ENCODE measurements at places on chromosomes 5 and 9. TPM values are rescaled to one million over a fixed set of nuclear protein-coding genes. Genes with fewer than 3 reads are reported as not detected.

GRCh38 chr5:106730912-106731311, 939.8 kb downstream of the EFNA5 start:
- no peak overlapping the region for H3K4me3 ChIP-seq
- no peak overlapping the region for H3K27ac ChIP-seq
- H3K36me3 ChIP-seq, result no peaks in the 10 kb centered on the region

DNA sequence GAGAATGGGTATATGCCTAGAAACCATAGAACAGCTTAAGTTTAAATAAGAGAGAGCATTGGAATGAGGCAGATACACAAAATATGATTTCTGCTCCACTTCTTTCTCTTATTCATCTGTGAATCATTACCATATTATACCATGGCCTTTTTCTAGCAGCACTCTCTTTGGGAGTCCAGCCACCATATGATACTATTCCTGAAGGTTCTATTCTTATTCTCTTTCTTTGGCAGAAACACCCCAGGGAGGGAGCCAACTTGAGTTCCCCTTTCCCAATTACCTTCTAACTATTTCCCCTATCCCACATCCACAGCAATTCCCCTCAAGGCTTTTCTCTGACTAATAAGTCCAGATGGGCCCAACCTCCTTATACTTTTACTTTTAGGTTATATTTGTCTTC, 55.9 kb downstream of the NDUFAF2 start:
- H3K27ac ChIP-seq, result no peak overlapping the region
- peaks cover 3% of the 10 kb centered on the region for H3K4me1 ChIP-seq
- no peak overlapping the region for H3K4me3 ChIP-seq

- no peaks in the 10 kb centered on the region for H3K4me1 ChIP-seq
- no peaks in the 10 kb centered on the region for H3K27me3 ChIP-seq
These were observed 2292.6 kb upstream of the C9orf72 start for GRCh38 chr9:29865764-29866313.

- no peak for DNase-seq
- peaks cover 50% of the 10 kb centered on the region for H3K36me3 ChIP-seq
- peak overlapping the region; percentile 78 for H3K4me3 ChIP-seq
- H3K27ac ChIP-seq, result peak overlapping the region; percentile 76
- peaks cover 23% of the 10 kb centered on the region for H3K4me1 ChIP-seq
These were observed 8.9 kb downstream of the HAVCR1 start for GRCh38 chr5:157050050-157050449.

GRCh38 chr5:154138701-154139100, 51.8 kb upstream of the GALNT10 start:
- DNase-seq, result no peak
- H3K4me1 ChIP-seq, result no peaks in the 10 kb centered on the region
- no peaks in the 10 kb centered on the region for H3K36me3 ChIP-seq
- H3K27ac ChIP-seq, result no peak overlapping the region
- H3K27me3 ChIP-seq, result peaks cover 9% of the 10 kb centered on the region

- H3K27me3 ChIP-seq, result no peaks in the 10 kb centered on the region
- peaks cover 1% of the 10 kb centered on the region for H3K36me3 ChIP-seq
- H3K27ac ChIP-seq, result no peak overlapping the region
- no peak for DNase-seq
These were observed 142.1 kb downstream of the XRCC4 start for GRCh38 chr5:83219495-83219894.

DNA sequence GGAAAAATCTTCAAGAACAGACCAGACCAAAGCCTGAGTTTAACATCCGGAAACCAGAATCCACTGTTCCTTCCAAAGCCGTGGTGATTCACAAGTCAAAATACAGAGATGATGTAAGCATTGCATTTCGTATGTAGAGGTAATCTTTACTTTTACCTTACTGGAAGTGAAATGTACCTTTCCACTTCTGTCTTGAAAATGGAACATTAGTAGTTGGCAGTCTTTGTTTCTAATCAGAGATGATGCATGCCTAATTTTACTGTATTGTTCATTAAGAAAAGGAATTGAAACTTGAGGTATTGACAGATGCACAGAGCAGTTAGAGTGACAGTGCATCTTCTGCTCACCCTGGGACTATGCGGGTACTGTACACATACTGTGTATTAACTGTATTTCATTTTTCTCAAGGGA, 34.6 kb downstream of the HABP4 start:
- H3K27ac ChIP-seq, result no peak overlapping the region
- H3K36me3 ChIP-seq, result peaks cover 4% of the 10 kb centered on the region
- no peak for DNase-seq
- no peak overlapping the region for H3K4me3 ChIP-seq
- no peaks in the 10 kb centered on the region for H3K27me3 ChIP-seq

- no peak overlapping the region for H3K27ac ChIP-seq
- DNase-seq, result no peak
- peaks cover 25% of the 10 kb centered on the region for H3K36me3 ChIP-seq
- no peaks in the 10 kb centered on the region for H3K27me3 ChIP-seq
- H3K4me3 ChIP-seq, result no peak overlapping the region
These were observed 52.8 kb downstream of the MLLT3 start for GRCh38 chr9:20569525-20569924.

GRCh38 chr5:138011991-138012390, 20.9 kb downstream of the FAM13B start:
- no peak overlapping the region for H3K4me3 ChIP-seq
- peaks cover 31% of the 10 kb centered on the region for H3K36me3 ChIP-seq
- peaks cover 10% of the 10 kb centered on the region for H3K4me1 ChIP-seq
- no peak for DNase-seq
- no peak overlapping the region for H3K27ac ChIP-seq
- no peaks in the 10 kb centered on the region for H3K27me3 ChIP-seq

- no peak overlapping the region for H3K27ac ChIP-seq
- H3K4me1 ChIP-seq, result peaks cover 6% of the 10 kb centered on the region
These were observed 37.6 kb downstream of the RHOBTB3 start for GRCh38 chr5:95768731-95769130.

- no peaks in the 10 kb centered on the region for H3K27me3 ChIP-seq
- no peak for DNase-seq
- peaks cover 14% of the 10 kb centered on the region for H3K4me1 ChIP-seq
These were observed 519 bp downstream of the ZER1 start for GRCh38 chr9:128771094-128771721.

DNA sequence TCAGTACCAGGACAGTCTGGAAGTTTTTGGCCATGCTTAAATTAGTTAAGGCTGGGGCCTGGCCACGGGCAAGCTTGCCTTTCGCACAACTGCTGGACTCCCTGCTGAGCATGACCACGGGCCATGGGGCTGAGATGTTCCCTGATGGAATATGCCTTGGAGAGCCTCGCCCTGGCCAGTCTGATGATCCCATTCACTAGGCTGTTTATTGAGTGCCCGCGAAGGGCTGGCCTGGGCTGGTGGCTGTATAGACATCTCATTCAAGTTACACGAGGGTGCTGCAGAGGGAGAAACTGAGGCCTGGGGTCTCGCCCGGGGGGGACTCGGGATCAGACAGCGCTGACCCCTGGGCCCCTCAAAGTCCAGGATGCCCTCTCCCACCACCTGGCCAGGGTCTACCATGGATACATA, 7.8 kb upstream of the RXRA start:
- H3K4me1 ChIP-seq, result no peaks in the 10 kb centered on the region
- H3K27me3 ChIP-seq, result peaks cover 8% of the 10 kb centered on the region
- no peak for DNase-seq
- H3K36me3 ChIP-seq, result no peaks in the 10 kb centered on the region
- H3K4me3 ChIP-seq, result no peak overlapping the region
- H3K27ac ChIP-seq, result no peak overlapping the region

- peak overlapping the region; percentile 87 for H3K27ac ChIP-seq
- H3K36me3 ChIP-seq, result peaks cover 26% of the 10 kb centered on the region
- peaks cover 13% of the 10 kb centered on the region for H3K27me3 ChIP-seq
These were observed 4.2 kb downstream of the ADAM19 start for GRCh38 chr5:157571357-157571827.

- no peak for DNase-seq
- H3K27me3 ChIP-seq, result no peaks in the 10 kb centered on the region
- peaks cover 25% of the 10 kb centered on the region for H3K4me1 ChIP-seq
These were observed 24.4 kb downstream of the MEGF9 start for GRCh38 chr9:120689860-120690259.

DNA sequence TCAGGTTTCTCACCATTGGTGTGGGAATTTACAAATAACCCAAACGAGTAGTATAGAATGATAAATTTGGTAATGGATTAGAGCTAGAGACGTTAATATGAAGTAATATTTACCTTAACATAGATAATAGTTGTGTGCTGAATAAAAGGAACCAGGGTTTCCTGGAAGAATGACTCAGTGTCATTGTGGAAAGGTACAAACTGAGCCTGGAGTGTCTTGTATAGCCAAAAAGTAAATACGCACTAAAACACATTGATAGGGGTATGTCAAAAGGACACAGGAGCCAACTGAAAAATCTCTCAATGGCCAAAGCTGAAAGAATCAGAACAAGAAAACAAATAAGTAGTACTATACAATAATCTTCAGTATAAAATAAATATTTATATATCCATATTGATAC, 363.5 kb downstream of the SLCO4C1 start:
- H3K36me3 ChIP-seq, result no peaks in the 10 kb centered on the region
- DNase-seq, result no peak
- H3K4me3 ChIP-seq, result no peak overlapping the region
- H3K27me3 ChIP-seq, result no peaks in the 10 kb centered on the region
- H3K4me1 ChIP-seq, result no peaks in the 10 kb centered on the region

DNA sequence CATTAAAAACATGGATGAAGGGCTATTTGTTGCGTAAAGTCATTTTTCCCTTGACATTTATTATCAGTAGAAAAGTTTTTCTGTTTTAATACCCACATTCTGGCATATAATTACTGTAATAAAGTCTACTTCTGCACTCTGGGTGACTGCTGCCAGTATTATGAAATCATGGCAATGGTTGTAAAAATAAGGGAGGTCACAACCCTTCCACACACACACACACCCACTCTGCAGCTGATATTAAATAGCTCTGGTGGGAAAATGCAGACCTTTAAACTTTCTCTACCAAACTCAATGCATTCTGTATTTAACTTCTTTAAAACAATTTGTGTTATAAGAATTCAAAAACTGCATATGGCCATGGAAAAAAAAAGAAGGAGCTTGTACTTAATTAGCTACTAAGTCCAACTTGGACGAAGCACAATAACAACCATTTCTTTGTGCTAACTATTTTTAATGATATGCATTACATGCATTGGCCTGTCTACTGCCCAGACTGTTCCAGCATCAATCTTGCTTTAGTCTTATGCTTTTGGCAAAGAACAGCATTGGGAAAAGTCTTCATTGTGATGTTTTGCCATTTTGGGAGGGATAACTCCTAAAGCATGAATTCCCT, 137.6 kb upstream of the MAP3K1 start:
- H3K4me3 ChIP-seq, result no peak overlapping the region
- H3K36me3 ChIP-seq, result peaks cover 4% of the 10 kb centered on the region
- no peaks in the 10 kb centered on the region for H3K27me3 ChIP-seq
- H3K27ac ChIP-seq, result no peak overlapping the region
- no peak for DNase-seq

- no peak overlapping the region for H3K27ac ChIP-seq
- no peak for DNase-seq
- H3K27me3 ChIP-seq, result peaks cover 5% of the 10 kb centered on the region
- H3K4me1 ChIP-seq, result peaks cover 14% of the 10 kb centered on the region
- H3K4me3 ChIP-seq, result no peak overlapping the region
These were observed 36.3 kb upstream of the OTULINL start for GRCh38 chr5:14545308-14545707.

DNA sequence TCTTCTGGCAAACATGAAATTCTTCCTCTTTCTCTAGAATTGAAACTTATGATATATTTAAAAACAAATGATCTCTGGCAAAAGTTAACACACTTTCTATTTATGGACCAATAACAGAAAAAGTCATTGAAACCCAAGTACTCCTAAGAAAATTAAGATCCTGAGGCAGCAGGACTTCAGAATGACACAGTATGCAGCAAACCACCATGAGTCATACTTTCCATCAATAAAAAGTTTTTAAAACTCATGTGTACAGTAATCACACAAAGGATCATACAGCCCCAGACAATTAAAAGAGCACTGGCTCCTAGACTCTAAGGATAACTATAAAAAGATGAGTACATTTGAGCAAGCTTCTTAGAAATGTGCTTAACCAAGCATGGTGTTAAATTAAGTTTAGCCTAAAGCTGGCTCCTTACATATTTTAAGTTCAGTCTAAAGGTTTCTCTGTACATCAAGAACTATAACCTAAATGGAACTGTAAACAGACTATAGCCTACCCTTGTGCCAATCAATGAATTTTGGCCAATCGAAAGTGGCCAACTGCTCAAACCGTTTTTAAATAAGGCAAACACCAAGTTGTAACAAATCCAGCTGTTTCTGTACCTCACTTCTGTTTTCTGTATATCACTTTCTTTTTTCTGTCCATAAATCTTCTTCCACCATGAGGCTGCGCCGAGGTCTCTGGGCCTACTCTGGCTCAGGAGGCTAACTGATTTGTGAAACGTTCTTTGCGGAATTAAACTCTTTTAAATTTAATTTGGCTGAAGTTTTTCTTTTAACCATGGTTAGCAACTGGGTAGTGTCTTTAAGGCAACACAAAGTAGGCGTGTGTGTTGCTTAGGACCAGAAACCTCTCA, 232.1 kb upstream of the PIK3R1 start:
- DNase-seq, result no peak
- no peaks in the 10 kb centered on the region for H3K4me1 ChIP-seq
- no peaks in the 10 kb centered on the region for H3K36me3 ChIP-seq
- no peak overlapping the region for H3K27ac ChIP-seq
- no peaks in the 10 kb centered on the region for H3K27me3 ChIP-seq

DNA sequence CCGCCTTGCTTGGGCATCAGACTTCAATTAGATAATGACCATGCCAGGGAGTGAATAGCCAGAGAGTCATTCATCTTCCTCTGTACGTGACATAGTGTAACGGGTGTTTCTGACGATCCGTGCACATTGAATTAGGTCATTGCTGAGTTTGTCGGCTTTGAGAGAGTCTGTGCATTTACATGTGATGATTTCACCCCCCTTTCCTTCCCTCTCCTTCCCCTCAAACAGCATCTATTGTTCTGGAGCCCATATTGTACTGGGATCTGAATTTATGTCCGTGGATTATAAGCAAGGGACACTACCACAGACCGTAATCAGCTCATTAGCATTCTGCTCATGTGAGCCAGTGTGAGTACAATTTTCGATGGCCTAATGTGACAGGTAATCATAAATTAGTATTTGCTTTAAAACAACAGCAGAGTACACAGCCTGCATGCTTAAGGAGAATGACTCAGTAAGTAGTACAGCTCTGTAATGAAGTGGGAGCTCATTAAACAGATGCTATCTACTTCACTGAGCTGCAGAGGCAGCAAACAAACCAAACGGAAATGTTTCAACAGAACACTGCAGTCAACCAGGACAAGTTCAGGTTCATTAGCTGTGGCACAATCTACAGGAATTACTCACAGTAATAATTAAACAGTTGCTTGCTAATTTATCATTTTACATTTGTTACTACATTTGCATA, 302.1 kb downstream of the CSNK1G3 start:
- H3K4me3 ChIP-seq, result no peak overlapping the region
- no peaks in the 10 kb centered on the region for H3K4me1 ChIP-seq
- H3K27me3 ChIP-seq, result no peaks in the 10 kb centered on the region
- H3K36me3 ChIP-seq, result no peaks in the 10 kb centered on the region

The ANKRD18B gene
- not detected for total RNA-seq

The RNF180 gene
- total RNA-seq, result not detected

The CEP78 gene
- total RNA-seq, result 54.8 TPM

The GPX3 gene
- not detected for total RNA-seq

The NUTM2G gene
- total RNA-seq, result not detected

The SLC25A2 gene
- total RNA-seq, result 1.3 TPM

The ATP10B gene
- not detected for total RNA-seq

The CDHR2 gene
- total RNA-seq, result 3.8 TPM

The IFNA13 gene
- not detected for total RNA-seq

The FRRS1L gene
- total RNA-seq, result not detected

The TTLL11 gene
- total RNA-seq, result 3.9 TPM

Data from activated naive CD8-positive, alpha-beta T cell treated with anti-CD3 and anti-CD28 coated beads, Interleukin-2, amount 10 ng/mL, durations not matched to agents 7 days and 5 days (primary cell).